ENCODE measurements at places on chromosomes 13 and 19. TPM values are rescaled to one million over a fixed set of nuclear protein-coding genes. Genes with fewer than 3 reads are reported as not detected.

DNA sequence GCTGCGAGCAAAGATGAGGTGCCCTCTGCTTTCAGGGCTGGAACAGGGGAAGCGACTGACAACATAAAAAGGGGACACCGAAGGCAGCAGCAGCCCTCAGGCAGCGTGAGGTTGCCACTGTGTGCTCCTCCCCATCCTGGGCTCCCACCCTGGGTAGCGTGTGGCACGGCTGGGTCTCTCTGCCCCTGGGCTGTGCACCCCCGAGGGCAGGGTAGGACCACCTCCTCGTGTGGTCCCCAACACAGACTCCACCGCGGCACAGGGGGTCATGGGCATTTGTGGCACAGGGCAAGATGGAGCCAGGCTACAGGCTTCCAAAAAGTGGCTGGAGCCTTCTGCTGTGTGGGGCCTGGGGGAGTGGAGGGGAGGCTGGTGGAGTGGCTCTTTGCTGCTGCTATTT is 6.5 kb upstream of the RSPH6A start:
- no peak for DNase-seq

- no peak for DNase-seq
These were observed 60.0 kb downstream of the MLLT1 start for GRCh38 chr19:6219586-6220290.

- no peak for DNase-seq
These were observed 36.3 kb upstream of the PSG9 start for GRCh38 chr19:43305642-43306041.

The PROZ gene
- not detected for total RNA-seq

The CYP4F2 gene
- 0.21 TPM for total RNA-seq

DNA sequence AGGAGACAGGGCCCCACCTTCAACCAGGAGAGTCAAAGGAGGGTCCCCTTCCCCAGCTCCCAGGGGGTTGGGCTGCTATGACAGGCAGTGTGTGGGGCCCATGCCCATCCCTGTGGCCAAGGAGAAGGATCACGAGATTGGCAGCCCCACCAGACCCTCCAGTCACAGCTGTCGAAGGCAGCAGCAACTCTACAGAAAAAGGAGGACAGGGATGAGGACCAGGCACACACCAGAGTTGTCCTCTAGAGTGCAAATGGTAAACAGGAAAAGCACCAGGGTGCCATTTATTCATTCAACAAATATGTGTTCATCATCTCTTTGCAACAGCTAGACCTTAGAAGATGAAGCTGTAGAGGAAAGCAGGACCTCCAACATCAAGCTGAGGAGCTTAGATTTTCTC is 4.1 kb downstream of the PTH2 start:
- DNase-seq = no peak

The ELAVL1 gene
- 123 TPM for total RNA-seq

GRCh38 chr13:106354961-106355360 is 180.5 kb downstream of the EFNB2 start:
- DNase-seq = no peak

- DNase-seq = no peak
These were observed 459 bp downstream of the PCDH20 start for GRCh38 chr13:61415058-61415721.

DNA sequence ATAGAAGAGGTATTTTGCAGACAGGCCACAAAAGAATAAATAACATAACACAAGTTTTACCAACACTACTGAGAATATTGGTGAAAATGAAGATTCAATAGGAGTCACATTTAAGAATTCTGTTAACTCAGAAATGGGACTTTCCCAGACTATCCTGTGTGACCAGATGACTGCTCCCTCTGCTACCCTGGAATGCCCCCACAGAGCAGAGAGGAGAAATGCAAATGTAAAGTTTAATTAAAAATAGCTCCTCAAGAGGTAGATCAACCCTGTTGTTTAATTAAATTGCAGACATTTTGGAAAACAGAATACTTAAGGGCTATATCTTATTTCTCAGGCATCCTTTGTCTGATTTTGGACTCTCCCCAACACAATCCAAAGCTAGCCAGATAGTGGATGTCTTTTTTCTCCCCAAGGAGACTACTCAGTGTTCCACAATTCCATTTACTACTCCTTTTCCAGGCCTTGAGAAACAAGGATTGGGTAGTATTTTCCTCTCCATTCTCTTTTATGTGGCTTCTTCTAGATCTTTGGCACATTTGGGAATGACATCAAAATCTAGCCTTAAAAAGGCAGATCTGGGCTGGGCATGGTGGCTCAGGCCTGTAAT is 104.7 kb upstream of the TSC22D1 start:
- DNase-seq = no peak

DNA sequence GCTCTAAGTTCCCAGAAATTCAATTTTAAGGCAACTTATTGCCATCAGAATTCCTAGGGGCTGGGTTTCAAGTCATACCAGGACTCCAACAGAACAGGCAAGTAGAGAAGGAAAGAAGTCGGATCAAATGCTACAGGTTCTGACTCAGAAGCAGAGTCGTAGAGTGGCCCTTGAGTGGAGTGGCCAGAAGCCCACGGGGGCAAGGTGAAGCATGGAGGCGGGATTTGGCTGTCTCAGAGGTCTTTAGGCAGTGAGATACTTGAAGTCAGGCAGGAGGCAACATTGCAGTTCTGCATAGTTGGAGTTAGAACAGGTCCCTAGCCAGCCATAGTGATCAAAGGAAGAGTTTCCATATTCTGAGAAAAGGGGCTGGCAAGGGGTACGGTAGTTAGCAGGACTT is 111.6 kb downstream of the NHLRC3 start:
- no peak for DNase-seq

DNA sequence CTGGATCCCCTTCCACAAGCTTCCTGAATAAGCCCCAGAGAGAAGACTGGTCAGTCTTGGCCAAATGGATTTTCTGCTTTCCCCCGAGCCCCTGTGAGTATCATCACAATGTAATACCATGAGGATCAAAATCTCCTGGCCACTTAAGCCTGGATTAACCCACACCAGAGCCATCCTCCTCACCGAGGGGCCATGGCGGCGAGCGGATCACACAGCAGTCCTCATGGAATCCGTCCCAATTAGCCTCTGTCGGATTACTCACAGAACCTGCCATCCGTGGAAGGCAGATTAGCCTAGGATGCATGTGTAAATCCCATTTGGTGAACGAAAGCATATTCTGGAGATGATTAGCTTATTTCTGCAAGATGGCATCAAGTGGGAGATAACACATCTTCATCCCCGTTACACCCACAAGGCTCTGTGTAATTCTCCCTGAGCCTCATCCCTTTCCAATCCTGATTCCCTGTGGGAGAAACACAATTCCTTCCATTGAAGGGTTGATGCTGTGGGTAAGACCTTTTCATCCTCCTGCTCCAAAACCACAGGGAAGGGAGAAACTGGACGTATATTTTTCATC is 42.5 kb downstream of the GNG7 start:
- DNase-seq = no peak

The SMIM24 gene
- 0.28 TPM for total RNA-seq

- DNase-seq = no peak
These were observed 198.6 kb downstream of the TEX29 start for GRCh38 chr13:111519041-111519440.

Measured in Panc1 (cell line).